ENCODE measurements at places on chromosomes 1 and 21.

DNA sequence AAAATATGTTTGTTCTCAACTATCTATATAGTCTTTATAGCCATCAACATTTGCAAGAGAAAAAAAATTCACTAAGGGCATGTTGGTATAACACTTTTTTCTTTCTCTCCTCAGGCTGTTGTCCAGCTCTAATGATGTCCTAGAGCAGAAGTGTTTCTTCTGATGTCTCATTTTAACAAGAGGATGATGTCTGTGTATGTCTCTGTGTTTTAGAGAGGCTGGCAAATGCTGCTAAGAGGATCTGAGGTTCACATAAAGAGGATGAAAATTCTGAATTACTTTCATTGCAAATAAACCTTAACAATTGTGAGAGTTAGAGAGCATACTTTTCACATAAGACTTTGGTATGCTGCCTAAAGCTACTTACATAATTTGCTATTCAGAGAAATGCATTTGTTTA is 2.6 kb upstream of the BRINP3 start:
- no peak for DNase-seq

DNA sequence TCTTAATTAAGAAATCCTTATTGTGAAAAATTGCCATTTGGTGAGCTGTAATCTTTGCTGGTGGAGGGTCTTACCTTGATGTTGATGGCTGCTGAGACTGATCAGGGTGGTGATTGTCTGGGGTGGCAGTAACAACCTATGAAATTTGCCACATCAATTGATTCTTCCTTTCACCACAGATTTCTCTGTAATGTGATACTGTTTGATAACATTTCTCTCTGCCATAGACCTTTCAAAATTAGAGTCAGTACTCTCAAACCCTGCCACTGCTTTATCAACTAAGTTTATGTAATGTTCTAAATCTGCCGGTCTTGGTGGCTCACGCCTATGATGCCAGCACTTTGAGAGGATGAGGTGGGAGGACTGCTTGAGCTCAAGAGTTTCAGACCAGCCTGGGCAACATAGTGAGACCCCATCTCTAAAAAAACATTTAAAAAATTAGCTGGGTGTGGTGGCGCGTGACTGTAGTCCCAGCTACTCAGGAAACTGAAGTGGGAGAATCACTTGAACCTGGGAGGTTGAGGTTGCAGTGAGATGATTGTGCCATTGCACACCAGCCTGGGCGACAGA is 5.0 kb downstream of the KPNA6 start:
- no peak for DNase-seq

DNA sequence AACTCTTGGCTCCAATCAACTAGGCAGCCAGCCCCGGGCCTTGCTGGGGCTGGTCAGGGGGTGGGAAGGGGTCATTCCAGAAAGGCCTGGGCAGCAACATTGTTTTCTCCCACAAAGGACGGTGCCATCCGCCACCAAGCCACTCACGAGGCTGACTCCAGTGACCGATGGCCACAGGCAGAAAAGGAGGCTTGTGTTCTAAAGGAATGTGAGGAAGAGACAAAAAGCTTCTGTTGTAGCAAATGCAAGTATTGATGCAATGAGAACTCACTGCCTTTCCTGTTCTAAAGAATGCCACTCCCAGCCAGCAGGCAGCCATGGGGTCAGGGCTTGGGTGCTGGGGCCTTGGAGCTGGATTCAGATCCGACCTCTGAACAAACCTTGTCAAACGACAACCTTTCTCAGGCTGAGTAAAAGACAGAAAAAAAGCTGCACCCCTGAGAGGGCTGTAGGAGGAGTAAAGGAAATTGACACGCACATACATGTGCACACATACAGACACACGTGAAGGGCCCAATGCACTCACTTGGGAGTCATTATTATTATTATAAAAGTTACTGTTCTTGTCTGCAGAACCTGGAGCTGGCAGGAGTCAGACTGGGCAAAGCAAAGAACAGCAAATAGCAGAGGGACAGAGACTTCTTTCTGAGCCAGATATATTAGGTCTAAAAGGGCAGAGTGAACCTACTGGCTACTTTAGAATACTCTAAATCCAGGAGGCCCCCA is 13.9 kb upstream of the PRMT2 start:
- DNase-seq, result no peak

DNA sequence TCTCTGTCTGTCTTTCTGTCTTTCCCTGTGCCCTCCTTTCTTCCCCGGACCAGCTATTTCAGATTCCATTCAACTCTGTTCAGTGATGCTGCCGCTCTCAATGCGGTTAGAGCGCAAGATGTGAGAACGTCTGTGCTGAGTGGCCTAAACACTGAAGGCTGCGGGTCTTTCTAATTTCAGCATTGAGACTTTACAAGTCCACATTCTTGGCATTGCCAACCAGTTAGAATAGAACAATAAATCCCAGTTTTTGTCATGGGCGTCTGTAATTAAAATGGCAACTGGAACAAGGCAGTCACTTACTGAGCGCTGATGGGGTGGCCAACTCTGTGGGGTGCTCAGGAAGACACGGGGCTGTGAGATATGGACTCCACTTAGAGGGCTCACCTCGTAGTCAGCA is 112.8 kb downstream of the DHRS3 start:
- DNase-seq, result no peak

DNA sequence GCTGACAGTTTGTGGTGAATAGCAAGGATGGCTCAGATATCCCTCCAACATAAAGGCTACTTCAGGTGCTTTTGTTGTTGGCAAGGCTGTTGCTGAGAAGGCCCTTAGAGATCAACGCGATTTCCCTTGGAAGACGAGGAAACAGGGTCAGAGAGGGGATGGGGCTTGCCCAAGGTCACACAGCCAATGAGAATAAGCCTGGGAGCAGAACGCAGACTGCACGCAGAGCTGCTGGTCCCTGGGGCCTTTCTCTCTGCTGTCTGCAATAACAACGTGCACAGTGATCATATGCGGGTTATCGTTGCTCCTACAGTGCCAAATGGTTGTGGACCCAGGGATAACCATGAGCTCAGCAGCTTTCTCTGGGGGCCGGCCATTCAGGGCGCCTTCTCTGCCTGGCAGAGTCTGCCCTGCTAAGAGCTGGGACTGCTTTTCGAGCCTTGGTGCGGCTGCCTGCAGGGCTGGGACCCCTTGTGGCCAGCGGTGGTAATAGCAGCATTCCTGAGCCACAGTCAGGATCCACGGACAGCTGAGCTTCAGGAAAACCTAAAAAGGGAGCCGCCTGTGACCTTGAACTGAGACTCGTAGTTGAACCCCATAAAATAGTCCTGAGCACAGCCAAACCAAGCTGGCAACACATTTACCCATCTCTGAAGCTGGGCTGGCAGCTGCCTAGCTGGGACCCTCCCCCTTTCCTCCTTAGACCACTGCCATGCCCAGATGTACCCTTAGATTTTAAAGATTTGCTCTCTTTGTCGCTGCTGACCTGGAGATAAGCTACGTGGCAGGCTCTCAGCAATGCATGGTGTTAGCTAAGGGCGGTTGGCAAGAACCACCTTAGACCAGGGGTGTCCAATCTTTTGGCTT is 39.8 kb downstream of the HTR6 start:
- DNase-seq, result peak; percentile 47

DNA sequence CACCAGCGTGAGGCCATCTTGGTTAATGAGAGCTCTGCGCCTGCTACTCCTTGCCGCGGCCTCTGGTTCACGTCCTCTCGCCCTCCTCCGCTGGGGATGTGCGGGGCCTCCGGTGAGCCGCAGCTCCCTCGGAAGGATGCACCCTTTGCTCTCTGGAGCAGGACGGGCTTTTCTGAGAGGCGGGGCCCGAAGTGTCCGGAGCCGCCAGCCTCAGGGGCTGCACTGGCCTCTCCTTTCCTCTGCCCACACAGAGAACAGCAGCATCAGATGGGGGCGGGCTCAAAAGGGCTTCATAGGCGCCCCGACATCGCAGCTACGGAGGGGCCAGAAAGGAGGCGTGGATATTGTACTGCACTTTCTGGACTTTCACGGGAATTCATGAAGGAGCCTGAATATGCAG is 284.7 kb downstream of the CAMTA1 start:
- no peak for DNase-seq

Measured in stimulated activated naive CD4-positive, alpha-beta T cell treated with Interleukin-2 at 50 U/mL for 16 hours (primary cell).